ENCODE measurements at places on chromosomes 12 and 14.

GRCh38 chr12:55831447-55831815, 2.0 kb upstream of the DNAJC14 start:
- no peak for DNase-seq

DNA sequence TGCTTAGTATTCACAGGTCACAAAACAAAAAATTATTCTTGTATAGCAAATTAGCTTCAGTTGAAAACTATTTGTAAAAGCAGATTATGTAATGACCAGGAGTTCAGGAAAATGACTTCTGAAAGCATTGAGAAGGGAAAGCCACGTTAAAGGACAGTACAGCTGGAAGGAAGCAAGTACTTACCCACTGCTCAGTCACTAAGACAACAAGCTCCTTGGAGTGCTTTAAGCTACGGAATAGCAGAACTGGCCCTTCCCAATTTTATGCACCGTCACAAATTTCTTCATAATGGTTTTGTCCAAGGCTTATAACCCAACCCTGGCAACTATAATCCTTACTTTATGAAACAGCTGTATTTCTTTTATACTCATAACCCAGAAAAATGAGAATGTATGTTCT, 13.0 kb upstream of the SNAPC1 start:
- DNase-seq: no peak

- no peak for DNase-seq
Measured at GRCh38 chr12:39329018-39329417, 113.9 kb downstream of the KIF21A start.

- DNase-seq: no peak
Measured at GRCh38 chr12:49985981-49986380, 13.2 kb downstream of the AQP6 start.

DNA sequence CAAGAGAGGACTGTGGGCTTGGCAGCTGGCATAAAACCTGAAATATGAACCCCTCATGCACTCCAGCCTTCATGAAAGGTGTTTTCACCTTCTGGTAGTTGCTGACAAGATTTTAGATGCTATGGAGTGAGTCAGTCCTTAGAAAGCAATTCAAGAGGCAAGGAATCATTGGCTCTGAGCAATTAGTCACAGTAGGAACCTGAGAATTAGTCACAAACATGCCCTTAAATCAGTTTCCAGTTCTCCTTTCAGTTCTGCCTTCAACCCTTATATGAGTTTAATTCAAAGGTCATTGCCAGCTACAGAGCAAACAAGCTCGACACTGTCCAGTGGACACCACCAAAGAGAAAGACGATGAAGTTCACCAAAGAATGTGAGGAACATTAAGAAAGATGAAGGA, 472.3 kb downstream of the GLT1D1 start:
- DNase-seq: no peak

- no peak for DNase-seq
Measured at GRCh38 chr12:4203772-4204376, 69.7 kb upstream of the CCND2 start.

DNA sequence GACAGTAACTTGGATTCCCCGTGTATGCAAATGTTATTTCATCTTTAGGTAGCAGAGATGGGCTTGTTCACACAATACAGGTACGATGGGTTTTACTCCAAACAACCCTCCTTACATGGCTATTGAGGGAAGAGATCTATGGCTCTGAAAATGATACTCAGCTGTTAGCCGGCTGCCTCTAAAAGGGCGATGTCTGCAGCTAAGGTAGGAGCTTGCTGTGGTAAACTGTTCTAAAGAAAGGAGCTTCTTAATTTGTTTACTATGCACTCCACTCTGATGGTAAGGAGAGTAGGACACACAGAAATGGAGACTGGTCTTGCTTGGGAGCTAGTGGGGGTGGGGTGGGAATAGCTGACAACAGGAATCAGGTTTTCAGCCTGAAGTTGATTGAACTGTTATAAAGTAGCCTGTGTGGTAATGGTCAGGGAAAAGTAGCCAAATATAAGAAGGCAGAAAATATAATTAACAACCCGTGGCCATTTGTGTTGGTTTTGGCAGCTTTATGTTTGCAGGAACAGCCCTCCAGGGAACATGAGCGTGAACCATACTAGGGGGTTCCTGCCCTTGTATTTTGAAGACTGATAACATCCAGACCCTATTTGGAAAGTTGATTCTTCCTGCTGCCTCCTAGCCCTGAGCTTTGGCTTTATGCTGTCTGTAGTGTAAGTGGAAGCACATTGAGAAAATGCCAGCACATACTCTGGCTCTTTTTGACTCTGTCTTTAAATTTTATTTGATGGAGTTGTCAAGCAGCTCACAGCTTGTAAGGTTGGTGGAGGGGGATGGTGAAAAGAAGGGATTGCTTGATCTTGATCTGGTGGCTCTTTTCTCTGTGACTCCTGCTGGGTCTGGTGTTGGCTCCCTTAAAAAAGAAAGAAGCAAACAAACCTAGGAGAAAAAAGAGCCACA, 929.8 kb downstream of the DIO2 start:
- DNase-seq: no peak

DNA sequence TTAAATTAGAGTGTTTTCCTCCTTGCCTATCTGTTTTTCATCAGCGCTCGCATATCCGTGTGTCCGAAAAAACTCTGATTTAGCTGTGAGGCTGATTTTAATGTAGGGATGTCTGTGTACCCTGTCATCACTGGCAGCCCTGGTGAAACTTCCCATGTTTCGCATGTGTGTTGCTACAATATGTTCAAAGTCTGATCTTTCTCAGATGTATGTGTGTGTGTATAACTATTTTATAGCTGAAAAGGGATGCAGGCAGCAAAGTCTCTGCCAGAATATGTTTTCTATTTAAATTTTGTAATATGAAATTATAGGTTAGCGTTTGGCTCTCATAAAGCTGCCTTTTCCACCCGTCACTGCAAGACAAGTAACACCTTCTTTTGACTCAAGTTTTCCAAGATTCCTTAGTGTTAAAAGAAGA, 154.8 kb downstream of the TMTC2 start:
- no peak for DNase-seq

DNA sequence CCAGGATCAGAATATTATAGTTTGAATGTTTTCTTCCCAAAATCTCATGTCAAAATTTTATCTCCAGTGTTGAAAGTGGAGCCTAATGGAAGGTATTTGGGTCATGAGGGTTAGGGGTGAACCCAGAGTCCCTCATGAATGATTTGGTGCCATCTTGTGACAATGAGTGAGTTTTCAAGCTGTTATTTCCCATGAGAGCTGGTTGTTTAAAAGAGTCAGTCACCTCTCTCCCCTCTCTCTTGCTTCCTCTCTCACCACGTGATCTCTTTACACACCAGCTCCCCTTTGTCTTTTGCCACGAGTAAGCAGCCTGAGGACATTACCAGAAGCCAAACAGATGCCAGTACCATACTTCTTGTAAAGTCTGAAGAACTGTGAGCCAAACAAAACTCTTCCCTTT, 561.6 kb downstream of the RERGL start:
- no peak for DNase-seq

GRCh38 chr12:131266591-131267467, 313.1 kb downstream of the ADGRD1 start:
- DNase-seq: no peak

DNA sequence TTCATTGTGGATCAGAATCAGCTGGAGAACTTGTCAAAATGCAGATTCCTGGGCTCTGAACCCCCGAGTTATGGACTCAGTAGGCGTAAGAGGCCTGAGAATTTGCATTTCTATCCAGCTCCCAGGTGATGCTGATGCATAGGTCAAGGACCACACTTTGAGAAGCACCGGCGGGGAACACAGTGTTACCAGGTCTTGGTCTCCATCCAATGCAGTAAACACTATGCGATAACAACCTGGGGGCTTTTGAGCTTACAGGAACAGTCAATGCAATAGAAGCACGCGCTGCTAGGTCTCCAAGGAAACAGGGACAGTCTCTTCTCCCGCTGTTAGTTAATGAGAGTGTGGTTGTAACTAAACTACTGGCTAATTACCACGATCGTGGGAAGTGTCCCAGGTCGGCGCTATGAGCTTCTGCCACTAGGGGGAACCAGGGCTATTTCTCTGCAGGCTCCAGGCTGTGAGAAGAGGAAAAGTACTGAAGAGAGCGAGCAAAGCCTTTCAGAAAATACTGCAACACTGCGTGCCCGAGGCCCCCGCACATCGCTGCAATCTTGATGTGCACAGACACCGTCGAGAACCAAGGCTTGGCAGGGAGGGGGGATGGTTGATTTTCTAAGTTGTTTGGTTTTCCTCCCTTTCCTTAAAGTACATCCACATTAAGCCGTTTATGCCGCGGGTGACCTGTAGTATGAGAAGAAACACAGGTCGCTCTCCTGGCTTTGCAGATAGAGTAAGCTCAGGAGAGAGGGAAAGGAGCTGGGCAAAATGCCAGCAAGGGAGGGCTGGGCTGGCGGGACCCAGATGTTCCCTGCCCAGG, 52.0 kb upstream of the KCNA1 start:
- DNase-seq: peak; percentile 17

GRCh38 chr12:2262449-2262848, 209.7 kb downstream of the CACNA1C start:
- DNase-seq: no peak

- no peak for DNase-seq
Measured at GRCh38 chr14:54200726-54201125, 196.1 kb upstream of the CDKN3 start.

DNA sequence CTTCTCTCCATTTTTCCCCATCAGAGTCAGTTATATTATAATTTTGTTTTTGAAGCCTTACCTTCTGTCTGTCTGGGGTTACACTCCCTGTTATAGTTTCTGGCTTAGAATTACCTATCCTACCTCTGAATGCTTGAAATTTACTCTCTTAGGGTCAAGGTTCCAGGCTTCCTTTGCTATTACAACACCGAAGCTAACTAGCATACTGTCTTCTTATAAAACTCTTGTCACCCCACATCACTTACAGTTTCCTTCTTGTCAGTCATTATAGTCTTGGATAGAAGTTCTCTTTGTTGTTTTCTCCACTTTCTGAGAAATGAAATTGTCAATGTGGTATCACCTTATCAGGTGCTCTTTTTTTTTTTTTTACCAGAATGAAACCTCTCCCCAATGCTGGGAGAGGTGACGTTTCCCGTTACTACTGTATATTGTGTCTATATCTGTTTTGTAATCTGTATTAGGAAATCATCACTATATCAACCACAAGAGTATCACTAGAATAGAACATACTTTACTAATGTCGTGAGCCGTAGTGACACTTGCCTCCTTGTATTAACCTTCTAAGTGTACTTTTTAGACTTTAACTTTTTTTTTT, 69.2 kb upstream of the PSMA6 start:
- DNase-seq: no peak

DNA sequence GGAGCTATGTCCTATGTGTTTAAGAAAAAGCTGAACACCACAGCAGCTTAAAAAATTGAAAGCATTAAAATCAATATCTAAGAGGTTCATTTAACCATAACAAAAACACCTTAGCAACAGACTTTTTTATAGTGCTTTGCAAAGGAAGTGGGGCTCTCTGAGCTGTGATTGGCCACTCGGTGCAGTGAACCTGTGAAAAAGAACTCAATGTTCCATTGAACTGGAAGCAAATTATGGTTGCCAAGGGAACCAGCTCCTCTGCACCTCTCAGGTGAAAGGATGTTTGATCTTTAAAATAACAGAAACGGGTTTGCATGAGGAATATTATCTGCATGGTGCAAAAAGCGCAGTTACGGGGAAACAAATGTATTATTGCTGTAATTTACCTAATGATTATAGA, 149.4 kb downstream of the SNAPC1 start:
- DNase-seq: no peak

DNA sequence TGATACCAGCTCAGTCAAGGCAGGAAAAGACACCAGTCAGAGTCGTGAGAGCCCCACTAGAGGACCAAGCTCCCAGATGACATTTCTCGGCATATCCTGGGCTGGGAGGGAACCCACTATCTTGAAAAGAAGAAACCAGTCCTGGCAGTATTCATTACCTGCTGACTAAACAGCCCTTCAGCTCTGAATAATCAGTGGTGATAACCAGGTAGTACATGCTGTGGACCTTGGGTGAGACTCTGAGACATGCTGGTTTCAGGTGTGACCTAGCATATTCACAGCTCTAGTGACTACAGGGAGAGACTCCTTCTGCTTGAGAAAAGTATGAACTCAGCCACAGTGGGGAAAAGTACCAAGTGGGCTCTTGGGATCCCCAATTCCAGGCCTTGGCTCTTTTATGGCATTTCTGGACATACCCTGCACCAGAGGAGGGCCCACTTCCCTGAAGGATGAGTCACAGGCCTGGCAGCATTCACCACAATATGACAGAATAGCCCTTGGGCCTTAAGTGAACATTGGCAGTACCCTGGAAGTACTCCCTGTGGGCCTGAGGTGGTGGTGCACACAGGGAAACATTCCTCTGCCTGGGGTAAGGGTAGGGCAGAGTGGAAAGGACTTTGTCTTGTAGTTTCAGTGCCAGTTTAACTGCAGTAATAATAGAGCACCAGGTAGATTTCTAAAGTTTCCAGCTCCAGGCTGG, 82.6 kb upstream of the SLC38A4 start:
- DNase-seq: no peak

GRCh38 chr14:36655963-36656686, 5.5 kb upstream of the PAX9 start:
- peak; percentile 39 for DNase-seq

- DNase-seq: no peak
Measured at GRCh38 chr14:53902307-53902706, 54.3 kb downstream of the BMP4 start.

- DNase-seq: no peak
Measured at GRCh38 chr12:25824734-25825133, 133.7 kb upstream of the RASSF8 start.

GRCh38 chr14:55500219-55500701, 59.8 kb upstream of the TBPL2 start:
- DNase-seq: no peak

- DNase-seq: no peak
Measured at GRCh38 chr12:123488539-123489230, 30.7 kb downstream of the SNRNP35 start.

DNA sequence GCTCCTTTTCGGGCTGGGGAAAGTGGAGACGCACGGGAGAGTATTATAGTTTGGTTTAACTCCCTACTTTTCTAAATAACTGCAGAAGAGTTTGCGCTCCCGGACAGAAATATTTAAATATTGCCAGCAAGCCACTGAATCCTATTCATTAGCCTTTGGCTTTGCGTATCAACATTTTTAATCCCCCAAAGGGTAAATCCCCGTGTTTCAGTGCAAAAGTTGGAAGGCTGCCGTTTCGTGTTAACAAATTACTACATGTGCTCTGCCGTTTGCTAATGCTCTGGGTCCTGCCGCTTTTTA, 372 bp upstream of the DPF3 start:
- no peak for DNase-seq

DNA sequence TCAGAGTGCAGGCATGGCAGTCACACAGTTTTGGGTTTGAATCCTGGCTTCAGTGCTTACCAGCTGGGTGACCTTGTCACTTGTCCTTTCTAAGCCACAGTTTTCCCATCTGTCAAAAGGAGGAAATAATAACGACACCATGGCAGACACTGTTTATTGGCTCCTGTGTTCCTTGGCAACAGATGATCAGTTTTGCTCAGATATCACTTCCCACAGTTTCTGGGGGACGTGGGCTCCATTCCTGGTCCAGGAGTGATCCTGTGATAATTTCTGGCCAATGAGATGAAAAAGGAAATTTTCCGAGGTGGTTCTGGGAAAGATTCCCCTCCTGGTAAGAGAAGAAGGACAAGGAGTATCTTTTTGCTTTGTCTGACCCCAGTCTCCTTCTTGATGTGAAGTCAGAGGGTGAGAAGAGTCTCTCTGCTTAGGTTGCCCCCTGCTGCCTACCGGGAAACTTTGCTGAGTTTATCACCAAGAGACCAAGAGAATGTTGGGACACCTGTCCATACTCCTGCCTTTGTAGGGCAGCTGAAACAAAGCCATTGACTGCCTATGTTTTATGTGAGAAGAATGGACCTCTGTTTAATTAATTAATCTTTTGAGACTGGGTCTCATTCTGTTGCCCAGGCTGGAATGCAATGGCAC, 178.9 kb upstream of the NRXN3 start:
- DNase-seq: no peak

- DNase-seq: no peak
Measured at GRCh38 chr12:1947081-1947480, 28.6 kb upstream of the CACNA2D4 start.
